Activated CD4-positive, alpha-beta T cell treated with anti-CD3 and anti-CD28 coated beads, Interleukin-10, Interleukin-2, amounts not matched to agents 100 ng/mL and 50 ng/mL, durations not matched to agents 16 hours and 8 hours (primary cell): ENCODE measurements at places on chromosomes 12 and 14.

DNA sequence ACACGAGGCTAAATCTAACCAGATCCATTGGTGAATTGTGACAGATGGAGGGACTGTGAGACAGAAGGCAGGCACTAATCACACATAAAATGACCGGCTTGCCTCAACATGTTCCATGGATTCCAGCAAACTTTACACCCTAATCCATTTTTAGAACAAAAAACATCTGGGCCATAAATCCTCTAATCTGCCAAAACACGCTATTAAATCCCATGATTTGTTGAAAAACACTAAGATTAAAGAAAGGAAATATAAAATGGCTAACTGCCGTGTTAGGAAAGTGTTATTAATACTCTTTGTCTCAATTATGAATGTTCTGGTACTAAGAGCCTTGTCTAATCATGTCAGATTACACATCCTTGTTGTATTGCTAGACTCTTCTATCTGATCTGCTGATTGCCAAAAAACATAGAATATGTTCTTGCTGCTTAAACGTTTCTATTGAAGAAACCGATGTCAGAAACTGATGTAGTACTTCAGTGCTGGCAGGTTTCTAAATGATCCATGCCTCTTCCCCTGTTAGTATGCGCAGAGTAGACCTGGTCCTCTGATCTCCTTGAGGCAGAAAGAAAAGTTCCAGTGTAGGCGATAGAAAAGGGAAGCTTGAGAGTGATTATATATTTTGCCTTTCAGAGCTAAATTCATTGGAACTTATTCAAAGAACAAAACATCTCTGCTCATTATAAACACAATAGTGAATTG, 384.9 kb downstream of the SOX5 start:
- no peak for DNase-seq

GRCh38 chr12:48189331-48190125, 6.1 kb downstream of the CCDC184 start:
- peak; percentile 75 for DNase-seq

GRCh38 chr12:58413794-58414193, 472.4 kb downstream of the ATP23 start:
- no peak for DNase-seq

GRCh38 chr12:56158926-56159461, 835 bp downstream of the MYL6 start:
- DNase-seq: peak; percentile 54

- DNase-seq: no peak
Observed at GRCh38 chr12:89975574-89975973, 266.9 kb upstream of the ATP2B1 start.

- DNase-seq: no peak
Observed at GRCh38 chr12:52247622-52248540, 14.8 kb downstream of the KRT7 start.

- no peak for DNase-seq
Observed at GRCh38 chr12:72738811-72739210, 466.6 kb downstream of the TRHDE start.

- DNase-seq: no peak
Observed at GRCh38 chr12:64685050-64685449, 74.2 kb downstream of the GNS start.

GRCh38 chr12:14845350-14845750, 2.0 kb upstream of the ART4 start:
- peak; percentile 56 for DNase-seq
